ENCODE measurements at places on chromosomes 4 and X.

DNA sequence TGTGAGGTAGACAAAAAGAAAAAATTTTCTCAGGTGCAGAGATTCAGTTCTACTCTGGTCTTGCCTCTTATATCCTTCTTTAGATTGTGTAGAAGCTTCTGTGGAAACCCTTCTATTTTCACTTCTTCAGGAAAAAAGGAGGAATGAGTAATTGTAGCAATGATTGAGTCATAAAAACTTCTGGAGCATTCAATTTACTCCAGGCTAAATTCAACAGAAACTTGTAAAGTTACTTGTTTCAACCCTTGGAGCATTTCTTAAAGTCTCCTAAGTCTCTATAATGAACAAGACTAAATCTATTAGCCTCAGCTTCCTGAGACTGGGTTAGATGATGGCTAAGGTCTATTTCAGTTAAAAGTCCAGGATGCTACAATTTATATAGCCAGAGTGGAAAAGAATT is 29.9 kb downstream of the BOD1L1 start:
- DNase-seq = no peak

GRCh38 chr4:9979101-9979701 is 42.1 kb downstream of the SLC2A9 start:
- DNase-seq = no peak

DNA sequence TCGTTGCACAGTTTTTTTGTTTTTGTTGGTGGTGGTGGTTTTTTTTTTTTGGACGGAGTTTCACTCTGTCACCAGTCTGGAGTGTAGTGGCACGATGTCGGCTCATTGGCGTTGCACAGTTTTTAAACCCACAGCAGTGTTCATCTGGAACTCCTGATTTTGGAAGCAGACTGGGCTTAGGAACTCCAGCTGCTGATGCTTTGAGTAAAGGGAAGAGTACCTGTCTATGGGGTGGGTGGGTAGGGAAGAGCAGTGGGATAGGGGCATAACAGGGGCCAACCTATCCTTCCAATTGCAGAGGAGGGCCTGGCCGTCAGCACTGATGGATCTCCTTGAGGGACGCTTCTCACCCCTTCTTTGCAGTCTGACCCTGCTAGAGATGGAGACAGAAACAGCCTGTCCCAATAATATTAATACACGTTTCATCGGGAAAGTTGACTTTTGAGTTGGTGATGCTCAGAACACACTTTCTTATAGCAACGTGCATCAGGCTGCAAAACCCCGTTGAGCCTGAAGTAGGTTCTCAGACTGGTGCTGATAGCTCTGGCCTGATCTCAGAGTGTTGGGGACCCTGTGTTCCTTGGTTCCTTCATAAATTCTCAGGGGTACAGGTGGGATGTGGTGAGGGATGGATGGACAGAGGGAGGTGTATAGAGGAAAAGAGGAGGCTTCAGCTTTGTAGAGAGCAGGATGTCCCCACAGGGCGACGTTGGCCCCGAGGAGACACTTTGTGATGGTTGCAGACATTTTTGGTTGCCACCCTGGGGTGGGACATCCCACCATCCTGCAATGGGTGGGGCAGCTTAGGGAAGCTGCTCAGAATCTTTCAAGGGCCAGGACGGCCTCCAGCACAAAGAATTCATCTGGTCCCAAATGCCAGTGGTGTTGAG is 2.3 kb downstream of the CD99 start:
- no peak for DNase-seq

- DNase-seq = no peak
Observed at GRCh38 chr4:107570952-107571351, 149.1 kb downstream of the PAPSS1 start.

- DNase-seq = no peak
Observed at GRCh38 chr4:27018076-27018475, 157.4 kb downstream of the STIM2 start.

DNA sequence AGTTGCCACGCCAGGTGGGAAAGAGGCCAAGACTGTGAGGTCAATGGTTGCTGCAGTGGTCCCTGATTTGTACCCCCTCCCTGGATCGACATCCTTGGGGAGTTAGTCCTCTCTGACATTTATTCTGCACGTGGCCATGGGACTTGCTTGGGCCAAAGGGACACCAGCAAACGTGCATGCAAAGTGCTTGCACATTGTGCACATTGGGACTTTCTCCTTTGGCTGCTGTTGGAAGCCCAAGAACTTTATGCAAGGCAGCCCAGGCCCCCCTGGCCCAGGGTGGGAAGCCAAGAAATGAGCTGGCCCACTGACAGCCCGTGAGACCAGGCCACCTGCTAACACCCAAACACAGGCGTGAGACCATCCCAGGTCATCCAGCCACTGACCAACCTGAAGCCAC is 38.1 kb downstream of the SLC2A9 start:
- no peak for DNase-seq

DNA sequence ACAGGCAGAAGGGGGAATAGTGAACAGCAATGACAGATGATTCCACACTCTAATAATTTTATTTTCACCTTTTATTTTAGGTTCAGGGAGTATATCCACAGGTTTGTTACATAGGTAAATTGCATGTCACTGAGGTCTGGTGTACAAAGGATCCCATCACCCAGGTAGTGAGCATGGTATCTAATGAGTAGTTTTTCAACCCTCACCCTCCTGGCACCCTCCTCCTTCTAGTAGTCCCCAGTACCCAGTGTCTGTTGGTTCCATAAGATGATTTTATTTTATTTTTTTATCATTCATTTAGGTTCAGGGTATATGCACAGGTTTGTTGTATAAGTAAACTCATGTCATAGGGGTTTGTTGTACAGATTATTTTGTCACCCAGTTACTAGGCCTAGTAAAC is 58.6 kb upstream of the UGT8 start:
- no peak for DNase-seq

GRCh38 chrX:21374163-21374993 is at the start of gene CNKSR2:
CNKSR2 (plus strand) TSS chrX:21374418; CDS start chrX:21374898, 480 bp downstream.
- peak; percentile 14 for DNase-seq

- DNase-seq = no peak
Observed at GRCh38 chrX:155896512-155896911, 15.4 kb downstream of the VAMP7 start.
